Central memory CD4-positive, alpha-beta T cell (primary cell): ENCODE measurements at places on chromosomes 7 and 10.
A peak's percentile ranks its signal among the peaks of the same experiment; 100 is the strongest.

- no peak for DNase-seq
Observed at GRCh38 chr7:151905766-151906165, 28.9 kb upstream of the PRKAG2 start.

DNA sequence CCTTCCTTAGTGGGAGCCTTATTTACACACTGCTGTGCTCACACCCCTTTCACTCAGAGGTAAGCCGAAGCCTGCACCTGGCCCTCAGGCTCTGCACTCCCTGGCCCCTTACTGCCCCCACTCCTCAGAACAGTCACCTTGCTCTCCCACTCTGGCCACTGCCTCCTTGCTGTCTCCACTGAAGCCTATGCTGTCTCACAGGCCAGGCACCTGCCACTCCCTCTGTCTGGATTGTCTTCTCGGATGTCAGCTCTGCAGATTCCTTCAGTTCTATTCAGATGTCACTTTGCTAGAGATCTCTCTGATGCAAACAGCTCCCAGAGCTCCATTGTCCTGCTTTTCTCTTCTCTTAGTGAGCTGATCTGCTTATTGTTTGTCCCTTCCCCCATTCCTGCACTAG, 390.7 kb downstream of the DPP6 start:
- DNase-seq, result no peak

GRCh38 chr7:55326081-55326835, 38.9 kb upstream of the LANCL2 start:
- DNase-seq, result no peak

GRCh38 chr7:121017586-121017985, 29.1 kb downstream of the CPED1 start:
- DNase-seq, result no peak

GRCh38 chr10:23448802-23449570, 10.1 kb downstream of the OTUD1 start:
- peak; percentile 5 for DNase-seq

DNA sequence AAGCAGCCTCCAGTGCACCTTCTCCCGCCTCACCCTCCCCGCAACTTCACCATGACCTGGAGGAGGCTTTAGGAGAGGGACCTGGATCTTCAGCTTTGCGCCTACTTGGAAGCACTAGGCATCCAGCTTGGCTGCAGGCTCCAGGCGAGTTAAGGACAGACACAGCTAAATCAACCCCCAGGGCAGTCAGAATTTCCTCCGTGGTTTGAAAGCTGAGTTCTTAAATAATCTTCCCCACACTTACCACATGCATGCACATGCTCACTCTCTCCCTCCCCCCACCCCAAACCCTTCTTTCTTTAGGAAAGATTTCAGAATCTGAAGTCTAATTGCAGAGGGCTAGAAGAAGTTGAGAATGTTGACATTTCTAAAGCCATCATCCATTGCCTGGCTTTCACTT, 36.7 kb upstream of the LRRC4 start:
- no peak for DNase-seq

- DNase-seq, result no peak
Observed at GRCh38 chr7:151566897-151567320, 47.2 kb upstream of the RHEB start.

DNA sequence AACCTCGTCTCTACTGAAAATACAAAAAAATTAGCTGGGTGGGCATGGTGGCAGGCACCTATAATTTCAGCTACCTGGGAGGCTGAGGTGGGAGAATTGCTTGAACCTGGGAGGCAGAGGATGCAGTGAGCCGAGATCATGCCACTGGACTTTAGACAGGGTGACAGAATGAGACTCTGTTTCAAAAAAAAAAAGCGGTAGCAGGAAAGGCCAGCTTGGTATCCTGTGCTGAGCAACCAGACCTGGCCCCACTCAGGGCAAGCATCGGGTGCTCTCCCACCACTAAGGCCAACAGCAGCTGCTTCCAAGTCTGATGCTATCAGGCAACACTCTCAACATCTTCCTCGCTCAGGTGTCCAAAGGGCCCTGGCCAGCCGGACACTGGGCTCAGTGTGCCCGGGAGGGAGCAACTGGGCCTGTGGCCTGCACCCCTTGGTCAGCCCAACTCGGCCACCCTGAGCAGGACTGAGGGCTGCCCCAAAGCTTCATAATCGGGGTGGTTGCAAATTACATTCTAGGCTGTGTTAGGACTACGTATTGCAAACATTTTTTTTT, 44.3 kb upstream of the MSMB start:
- no peak for DNase-seq

- no peak for DNase-seq
Observed at GRCh38 chr7:44288381-44288685, 37.1 kb downstream of the CAMK2B start.
